CD4-positive, alpha-beta T cell treated with Interleukin-15 for 4 hours (primary cell): ENCODE measurements at places on chromosomes 7 and 10.

- DNase-seq, result no peak
These were observed 12.1 kb upstream of the MRPS17 start for GRCh38 chr7:55939514-55940123.

DNA sequence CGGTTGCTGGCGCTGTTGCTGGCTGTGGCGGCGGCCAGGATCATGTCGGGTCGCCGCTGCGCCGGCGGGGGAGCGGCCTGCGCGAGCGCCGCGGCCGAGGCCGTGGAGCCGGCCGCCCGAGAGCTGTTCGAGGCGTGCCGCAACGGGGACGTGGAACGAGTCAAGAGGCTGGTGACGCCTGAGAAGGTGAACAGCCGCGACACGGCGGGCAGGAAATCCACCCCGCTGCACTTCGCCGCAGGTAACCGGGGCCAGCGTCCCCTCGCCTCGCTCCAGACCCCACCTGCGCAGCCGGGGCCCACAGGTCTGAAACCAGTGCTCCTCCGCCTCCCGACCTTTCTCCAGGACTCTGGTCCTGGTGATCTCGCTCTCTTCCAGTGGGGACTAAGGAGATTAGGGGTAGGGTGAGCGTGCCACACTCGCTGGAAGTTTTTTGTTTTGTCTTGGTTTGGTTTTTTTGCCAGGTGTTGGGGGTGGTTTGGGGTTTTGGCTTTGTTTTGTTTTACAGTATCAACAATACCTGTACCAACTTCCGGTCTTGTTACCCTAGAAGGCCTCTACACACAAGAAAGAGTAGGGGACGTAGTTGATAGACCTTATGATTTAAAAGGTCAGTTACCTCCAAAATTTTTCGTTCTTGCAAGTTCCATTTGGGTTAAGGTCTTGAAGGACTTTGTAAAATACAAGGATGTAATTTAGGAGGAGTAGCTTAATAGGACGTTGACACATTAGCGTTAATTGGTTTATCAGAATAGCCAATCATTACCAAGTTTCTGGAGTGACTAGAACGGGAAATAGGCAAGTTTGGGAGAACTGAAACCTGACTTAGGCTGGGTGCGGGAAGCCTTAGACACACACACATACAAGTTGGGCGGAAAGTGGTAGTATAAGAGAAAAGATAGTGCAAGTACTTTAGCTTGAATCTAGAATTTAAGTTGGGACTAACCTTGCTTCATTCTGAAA, 704 bp downstream of the TNKS2 start:
- peak; percentile 40 for DNase-seq

DNA sequence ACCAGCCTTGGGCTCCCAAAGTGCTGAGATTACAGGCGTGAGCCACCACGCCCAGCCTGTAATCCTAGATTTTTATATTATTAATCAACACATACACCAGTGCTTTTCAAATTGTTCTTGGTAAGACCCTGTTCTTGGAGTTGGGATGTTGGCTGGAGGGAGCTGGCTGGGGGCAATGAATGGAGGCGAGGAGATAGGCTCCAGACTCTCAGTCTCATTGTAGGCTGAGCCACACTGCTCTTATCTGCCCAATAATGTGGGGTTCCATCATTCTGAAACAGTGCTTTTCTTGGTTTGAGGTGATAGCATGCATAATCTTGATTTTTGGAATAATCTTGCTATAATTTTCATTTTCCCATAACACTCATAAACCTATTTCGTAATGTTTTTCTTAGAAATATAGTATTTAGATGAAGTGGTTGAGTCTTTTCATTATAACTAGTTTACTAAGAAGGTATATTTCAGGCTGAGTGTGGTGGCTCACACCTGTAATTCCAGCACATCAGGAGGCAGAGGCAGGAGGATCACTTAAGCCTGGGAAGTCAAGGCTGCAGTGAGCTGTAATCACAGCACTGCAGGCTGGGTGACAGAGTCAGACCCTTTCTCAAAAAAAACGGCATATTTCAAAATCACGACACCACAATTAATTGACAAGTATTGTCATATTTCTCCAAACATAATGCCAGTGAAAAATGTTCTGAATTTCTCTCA, 65.1 kb upstream of the LYZL2 start:
- DNase-seq, result no peak

DNA sequence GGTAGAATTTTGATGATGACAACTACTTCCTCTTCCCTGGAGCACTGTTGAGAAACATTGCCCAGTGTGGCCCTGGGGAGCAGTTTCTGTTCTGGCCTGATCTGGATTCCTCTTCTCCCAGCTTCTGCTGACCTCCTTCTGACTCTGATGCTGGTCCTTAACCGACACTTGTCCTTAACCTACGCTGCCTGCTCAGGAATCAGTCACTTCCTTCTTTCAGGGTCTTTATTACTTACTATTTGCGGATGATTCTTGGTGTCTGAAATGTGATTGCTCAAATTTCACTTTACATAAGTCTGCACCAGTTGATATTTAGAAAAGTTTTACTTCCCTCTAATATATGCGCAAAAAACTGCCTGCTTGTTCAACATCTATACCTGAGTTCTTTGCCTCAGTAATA, 164.1 kb downstream of the PTEN start:
- DNase-seq, result no peak

GRCh38 chr7:74066626-74067025, 17.0 kb upstream of the LIMK1 start:
- no peak for DNase-seq

- DNase-seq, result no peak
These were observed 525.0 kb upstream of the NRP1 start for GRCh38 chr10:33859319-33860022.
